ENCODE measurements at places on chromosomes 7 and 10.

- DNase-seq, result no peak
Observed at GRCh38 chr10:132001238-132001972, 19.7 kb upstream of the BNIP3 start.

DNA sequence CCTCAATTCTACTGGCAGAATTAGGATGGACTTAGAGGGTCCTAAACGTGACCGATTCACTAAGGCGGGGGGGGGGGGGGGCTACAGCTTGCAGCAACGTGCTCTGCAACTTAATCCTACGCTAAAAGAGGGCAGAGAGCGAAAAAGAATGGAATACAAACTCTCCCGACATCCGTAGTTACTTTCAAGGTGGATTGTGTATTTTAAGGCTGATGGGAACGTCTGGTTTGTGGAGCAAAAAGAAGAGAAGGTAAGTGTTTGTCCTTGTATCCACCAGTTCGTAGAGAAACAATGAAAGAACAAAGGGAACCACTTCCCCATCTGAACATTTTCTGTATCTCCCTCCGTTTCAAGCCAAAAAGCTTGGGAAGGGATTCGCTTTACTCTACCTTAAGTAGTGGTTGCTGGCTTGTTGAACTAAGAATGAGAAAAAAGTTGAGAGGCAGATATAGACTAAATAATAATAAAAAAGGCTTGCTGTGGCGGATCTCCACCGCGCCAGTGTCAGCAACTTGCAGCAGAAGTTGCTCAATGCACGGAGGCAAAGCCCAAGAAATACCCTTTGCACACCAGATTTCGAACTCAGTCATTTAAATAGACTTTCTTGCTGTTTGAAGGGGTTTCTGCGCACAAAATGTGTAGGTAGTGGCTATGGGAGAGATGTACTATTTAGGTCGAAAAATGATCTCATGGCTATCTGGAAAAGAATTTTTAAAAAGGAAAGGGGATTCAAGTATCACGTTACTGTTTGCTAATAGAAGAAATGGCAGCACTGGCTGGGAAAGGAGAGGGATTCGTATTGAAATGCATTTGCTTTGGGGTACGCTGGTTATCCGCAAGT lies 736 bp downstream of the SKIDA1 start:
- no peak for DNase-seq

DNA sequence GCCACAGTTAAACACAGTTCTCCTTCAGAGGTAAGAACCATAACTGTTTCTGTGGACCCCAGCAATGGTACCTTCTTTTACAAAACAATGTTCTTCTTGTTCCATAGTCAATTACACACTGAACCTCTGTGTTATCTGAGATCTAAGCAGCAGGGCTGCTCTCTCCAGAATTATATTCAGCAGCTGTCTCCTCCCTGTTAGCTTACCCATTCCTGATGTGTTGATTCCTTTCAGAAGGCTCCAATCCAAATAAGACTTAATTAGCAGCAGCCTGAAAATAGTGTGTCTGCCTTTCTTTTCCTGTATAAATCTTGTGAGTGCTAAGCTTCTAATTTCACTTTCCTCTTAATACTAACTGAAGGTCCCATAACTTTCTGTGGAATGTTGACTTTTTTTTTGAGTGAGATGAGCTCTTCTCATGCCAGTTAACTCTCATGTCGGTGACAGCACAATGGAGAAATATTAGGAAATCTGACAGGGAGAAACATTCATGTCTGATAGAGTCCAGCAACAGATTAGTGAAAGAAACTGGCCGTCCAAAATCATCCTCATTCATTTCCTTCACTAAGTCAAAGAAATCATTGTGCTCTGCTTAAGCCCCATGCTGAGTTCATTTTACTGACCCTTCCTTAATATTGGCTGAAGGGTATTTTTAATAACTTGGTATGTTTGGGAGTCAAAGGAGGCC lies 226.5 kb downstream of the PRKG1 start:
- DNase-seq, result no peak

GRCh38 chr7:85292908-85293576 lies 106.2 kb upstream of the SEMA3D start:
- no peak for DNase-seq

- no peak for DNase-seq
Observed at GRCh38 chr7:49389871-49390479, 383.5 kb upstream of the VWC2 start.

DNA sequence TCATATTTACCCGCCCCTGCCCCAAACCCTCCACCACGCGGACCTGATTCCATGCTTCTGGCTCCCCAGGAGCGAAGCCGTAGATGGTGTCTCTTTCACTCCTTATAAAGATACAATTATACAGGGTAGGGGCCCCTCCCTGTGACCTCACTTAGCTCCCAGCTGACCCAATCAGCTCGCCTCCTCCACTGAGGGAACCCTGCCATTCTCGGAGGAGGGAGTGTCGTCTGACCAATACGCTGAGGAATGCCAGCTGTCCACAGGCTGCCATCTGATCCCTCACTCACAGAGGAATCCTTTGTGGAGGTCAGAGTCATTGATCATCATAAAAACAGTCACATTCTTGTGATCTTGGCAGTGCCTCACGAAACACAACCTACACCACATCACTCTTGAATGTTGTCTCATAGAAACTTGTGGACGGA lies 67.5 kb upstream of the INSIG1 start:
- DNase-seq, result no peak

DNA sequence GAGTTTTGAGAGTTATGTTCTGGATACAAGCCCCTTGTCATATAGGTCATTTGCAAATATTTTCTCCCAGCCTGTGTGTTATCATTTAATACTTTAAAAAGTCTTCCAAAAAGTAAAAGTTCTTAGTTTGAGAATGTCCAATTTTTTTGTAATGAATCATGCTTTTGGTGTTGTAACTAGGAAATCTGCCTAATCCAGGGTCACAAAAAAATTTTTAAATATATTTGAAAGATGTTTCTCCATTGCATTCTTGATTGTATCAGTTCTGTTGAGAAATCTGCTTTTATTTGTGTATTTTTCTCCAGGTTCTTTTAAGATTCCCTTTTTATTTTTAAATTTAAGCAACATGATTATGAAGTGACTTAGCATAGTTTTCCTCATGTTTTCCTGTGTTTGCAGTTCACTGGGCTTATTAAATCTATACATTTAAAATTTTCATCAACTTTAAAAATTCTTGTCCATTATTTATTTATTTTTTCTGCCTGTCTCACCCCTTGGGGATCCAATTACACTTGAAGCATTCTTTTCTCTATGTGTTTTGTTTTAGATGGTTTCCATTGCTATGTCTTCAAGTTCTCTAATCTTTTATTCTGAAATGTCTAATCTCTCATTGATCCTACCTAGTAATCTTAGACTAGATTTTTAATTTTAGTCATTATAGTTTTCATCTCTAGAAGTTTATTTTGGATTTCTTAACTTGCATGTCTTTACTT lies 47.0 kb downstream of the CCDC71L start:
- DNase-seq, result no peak

DNA sequence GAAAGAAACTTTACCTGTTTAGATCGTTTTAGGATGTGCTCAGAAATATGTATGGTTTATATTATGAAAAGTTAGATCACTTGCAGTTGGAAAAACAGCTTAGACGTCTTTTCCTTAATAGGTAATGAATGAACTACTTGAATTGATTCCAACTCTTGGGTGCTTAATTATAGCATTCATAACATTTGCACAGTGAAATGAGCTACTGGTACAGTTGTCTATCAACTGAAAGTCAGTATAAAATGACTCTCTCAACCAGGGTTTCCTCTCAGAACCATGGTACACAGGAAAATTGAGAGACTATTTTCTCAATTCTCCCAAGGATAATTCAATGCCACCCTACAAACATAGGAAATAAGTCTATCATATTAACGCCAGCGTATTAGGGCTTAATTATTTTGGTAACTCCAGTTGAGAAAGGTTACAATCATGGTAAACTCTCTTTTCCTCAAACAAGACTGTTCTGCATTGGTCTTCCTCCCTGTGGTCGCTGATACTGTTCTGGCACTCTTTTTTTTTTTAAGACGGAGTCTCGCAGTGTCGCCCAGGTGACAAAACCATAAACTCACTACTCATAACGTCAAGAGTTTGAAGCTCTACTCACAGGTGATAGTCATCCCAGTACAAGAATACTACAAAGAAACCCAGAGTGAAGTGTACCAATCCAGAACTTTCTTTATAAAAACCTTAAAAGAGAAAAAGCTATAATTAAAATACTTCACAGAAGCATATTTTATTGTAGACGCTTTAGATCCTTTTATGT lies 2.0 kb downstream of the ANLN start:
- DNase-seq, result no peak

DNA sequence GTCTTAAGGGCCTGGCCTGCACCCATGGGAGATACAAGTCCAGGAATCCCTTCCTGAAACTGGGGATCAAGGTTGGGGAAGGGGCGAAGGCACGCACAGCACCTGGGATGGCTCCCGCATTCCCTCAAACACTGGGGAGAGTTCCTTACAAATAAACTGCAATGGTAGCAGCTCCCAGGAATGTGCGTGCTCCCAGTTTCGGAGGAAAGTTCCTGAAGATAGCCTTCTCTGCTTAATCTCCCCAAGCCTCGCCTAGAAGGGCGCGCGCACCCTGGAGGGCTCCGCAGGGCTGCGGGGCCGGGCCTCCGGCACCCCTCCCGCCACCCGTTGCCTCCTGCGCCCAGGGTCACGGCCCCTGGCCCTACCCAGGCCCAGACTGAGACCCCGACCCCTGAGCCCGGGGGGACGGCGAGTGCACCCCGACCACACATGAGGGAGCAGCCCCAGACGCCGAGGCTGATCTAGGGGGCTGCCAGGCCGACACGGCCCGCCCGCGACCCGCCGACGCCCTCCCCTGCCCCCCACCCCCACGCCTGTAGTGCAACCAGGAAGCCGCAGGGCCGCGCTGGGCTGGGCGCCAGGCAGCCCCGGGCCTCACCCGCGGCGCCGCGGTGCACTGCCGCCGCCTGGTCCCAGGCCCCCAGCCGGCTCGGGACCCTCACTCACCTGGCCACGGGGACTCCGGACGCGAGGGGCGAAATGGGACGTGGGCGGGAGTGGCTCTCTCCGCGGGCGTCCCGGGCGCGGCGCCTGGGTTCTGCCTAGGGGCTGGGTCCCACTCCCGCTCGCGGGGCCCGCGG lies 460 bp downstream of the ANXA11 start:
- peak; percentile 47 for DNase-seq

DNA sequence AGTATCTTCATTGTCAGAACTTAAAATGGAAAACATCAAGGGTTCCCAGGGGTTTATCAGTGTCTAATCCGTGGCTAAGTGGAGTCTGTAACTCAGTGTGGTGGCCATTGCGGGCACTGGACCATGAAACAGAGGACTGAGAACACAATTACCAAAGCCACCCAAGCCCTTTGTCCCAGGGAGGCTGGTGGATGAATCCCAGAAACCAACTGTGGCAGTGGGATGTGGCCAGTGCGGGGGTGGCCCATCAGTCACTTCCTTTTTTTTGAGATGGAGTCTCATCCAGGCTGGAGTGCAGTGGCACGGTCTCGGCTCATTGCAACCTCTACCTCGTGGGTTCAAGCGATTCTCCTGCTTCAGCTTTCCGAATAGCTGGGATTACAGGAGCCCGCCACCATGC lies 61.8 kb downstream of the TACC2 start:
- DNase-seq, result no peak

GRCh38 chr7:43639858-43640491 lies 57.1 kb downstream of the STK17A start:
- DNase-seq, result no peak

GRCh38 chr10:94011296-94011695 lies 17.6 kb downstream of the PLCE1 start:
- no peak for DNase-seq

- no peak for DNase-seq
Observed at GRCh38 chr10:21057989-21058388, 160.9 kb upstream of the NEBL start.

GRCh38 chr7:46218461-46219200 lies 297.6 kb upstream of the IGFBP3 start:
- DNase-seq, result no peak

DNA sequence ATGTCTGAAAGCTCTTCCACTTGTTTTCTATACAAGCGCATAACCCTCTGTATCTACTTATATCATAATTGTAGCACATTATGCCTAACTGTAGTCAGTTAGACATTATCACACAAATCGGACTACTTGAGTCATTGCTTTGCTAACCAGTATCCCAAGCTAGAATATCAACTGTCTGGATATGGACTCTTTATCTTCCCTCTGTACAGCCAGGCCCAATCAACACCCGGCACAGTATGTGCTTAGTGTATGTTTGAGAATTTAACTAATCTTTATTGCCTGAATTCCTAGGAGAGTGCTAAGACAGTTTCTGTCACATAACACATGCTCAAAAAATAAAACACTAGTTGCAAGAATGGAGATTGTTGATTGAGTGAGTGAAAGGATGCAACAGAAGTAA lies 211.2 kb downstream of the ARL4A start:
- no peak for DNase-seq

DNA sequence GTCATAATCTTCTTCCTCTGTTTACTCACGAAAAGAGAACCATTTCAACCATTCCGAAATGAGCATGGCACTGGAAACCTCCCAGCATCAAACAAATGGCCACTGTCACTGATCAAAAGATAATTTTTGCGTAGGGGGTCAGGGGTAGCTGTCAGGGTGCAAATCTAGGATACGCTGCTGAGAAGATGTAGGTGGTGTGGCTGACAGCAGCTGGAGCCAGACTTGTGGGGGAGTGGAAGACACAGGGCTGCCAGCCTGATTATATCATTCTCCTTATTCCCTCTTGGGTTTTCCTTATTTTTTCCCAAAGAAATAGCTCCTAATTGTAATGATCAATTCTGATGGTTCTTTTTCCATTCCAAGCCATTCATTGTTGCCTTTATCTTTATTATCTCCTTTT lies 266.1 kb downstream of the SORCS1 start:
- no peak for DNase-seq

GRCh38 chr10:9211228-9211627 lies 1156.7 kb downstream of the GATA3 start:
- DNase-seq, result no peak

DNA sequence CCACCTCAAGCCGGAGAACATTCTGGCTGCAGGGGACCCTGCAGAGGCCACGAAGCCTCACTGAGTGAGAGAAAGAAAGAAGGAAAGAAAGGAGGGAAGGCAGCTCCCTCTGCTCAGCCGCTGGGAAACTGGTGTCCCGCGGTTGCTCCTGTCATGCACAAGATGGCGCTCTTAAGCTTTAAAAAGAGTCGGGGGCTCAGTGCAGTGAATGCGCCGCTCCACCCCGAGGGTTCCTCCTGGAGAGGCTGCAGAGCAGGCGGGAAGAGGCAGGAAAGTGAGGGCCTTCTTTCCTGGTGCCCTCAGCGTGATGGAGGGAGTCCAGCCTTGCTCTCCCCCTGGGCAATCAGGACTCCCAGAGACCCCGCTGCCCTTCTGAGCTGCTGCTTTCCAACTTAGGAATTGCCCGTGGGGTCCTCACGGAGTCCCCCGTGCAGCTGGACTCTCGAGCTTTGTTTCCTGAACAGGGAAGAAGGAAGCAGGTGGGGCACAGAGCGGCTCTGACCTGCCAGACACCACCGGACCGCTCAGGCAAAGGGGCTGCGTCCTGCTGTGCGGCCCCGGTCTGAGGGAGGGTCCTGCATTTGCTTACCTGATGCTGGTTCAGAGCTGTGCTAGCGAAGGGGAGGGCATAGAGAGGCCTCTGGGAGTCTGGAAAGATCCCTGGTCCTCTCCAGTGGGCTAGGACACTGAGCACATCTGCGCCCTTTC lies 141.9 kb upstream of the MKI67 start:
- DNase-seq, result no peak

GRCh38 chr10:131947631-131948347 lies 33.9 kb downstream of the BNIP3 start:
- DNase-seq, result no peak

GRCh38 chr10:97002670-97003069 lies 170.6 kb downstream of the LCOR start:
- no peak for DNase-seq

Data from stimulated activated CD4-positive, alpha-beta T cell treated with anti-CD3 and anti-CD28 coated beads, Interleukin-4, amount 100 ng/mL, for 1 hour (primary cell).